ENCODE measurements at places on chromosomes 6 and 20. TPM values are rescaled to one million over a fixed set of nuclear protein-coding genes. Genes with fewer than 3 reads are reported as not detected.

DNA sequence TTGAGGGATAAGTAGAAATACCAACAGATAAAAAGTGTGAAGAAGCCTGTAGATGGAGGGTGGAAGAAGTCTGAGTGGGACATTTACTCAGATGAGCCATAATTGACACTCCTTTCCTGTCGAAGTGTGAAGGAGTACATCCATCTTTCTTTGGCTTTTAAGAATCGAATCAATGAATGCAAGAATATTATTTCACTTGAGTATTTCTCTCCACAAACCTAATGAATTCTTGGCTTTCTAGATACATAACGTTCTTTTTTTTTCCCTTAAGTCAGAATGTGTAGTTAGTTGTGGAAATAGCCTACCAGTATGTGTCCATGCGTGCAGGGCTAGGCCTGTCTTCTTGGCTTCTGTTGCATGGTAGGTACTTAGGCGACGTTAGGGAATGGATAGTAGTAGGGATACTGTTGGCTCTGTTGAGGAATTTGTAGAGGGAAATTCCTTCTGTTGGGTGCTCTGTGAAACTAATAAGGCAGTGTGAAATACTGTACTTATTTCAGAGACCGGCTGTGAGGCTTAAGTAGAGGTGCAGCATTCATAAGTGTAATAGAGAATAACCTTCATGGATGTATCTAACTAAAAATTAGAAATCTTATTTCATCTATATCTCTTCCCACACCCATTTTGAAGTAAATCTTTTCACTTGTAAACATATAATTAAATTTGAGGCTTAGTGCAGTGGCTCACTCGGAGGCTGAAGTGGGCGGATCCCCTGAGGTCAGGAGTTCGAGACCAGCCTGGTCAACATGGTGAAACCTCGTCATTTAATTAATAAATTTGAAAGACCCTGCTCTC, 1.5 kb downstream of the RPS18 start:
- peak overlapping the region; percentile 92 for H3K27ac ChIP-seq
- H3K4me1 ChIP-seq, result peaks cover 59% of the 10 kb centered on the region
- H3K4me3 ChIP-seq, result peak overlapping the region; percentile 79
- no peaks in the 10 kb centered on the region for H3K27me3 ChIP-seq
- no peak for DNase-seq

DUSP15 gene
- not detected for polyA plus RNA-seq

DNA sequence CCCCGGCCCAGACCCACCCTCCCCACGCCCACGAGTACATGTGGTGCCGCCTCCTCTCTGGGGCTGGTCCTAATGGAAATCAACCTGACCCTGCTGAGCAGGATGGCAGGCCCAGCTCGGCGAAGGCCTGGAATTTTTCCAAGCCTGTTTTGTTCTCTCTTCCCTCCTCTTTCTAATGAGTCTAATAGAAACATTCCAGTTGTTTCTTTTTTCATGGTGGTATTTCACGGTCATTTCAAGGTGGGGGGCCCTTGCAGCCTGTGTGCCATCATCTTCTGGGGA, 16.6 kb downstream of the SMOC2 start:
- H3K27me3 ChIP-seq, result no peaks in the 10 kb centered on the region
- no peak overlapping the region for H3K27ac ChIP-seq
- H3K36me3 ChIP-seq, result no peaks in the 10 kb centered on the region

GRCh38 chr6:33105916-33106871, 30.4 kb downstream of the HLA-DPB1 start:
- no peaks in the 10 kb centered on the region for H3K36me3 ChIP-seq
- H3K27me3 ChIP-seq, result no peaks in the 10 kb centered on the region
- no peaks in the 10 kb centered on the region for H3K4me1 ChIP-seq
- DNase-seq, result no peak

GRCh38 chr6:93787841-93788240, 368.5 kb upstream of the EPHA7 start:
- no peaks in the 10 kb centered on the region for H3K36me3 ChIP-seq
- no peak overlapping the region for H3K27ac ChIP-seq
- DNase-seq, result no peak
- no peaks in the 10 kb centered on the region for H3K4me1 ChIP-seq

DNA sequence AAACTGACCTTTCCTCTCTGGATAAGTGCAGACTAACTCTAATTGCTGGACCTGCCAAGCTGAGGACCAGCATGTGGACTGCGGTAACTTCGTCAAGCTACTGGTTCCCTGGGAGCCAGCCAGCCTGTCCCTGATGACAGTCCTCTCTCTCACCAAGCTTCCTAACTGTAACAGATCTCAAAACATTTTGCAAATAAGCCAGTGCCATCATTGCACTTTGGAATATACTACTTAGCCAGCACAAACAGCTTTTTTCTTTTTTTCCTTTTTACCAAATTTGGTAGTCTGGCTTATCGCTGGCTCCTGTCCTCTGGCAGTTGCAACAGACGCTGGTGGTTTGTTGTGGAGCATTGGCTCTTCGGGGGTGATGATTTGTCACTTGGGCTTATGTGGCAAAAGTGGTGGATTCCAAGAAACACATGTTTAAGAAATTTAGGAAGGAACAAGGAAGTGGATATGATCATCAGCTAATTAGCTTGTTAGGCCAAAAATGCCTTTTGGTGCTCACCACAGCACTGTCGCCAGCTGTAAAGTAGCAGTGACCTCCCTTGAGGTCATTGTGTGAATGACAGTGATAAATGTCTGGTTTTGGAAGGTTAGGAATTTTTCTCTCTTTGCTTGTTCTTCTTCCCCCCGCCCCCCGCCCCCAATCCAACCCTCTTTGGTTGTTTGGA, 171.7 kb downstream of the CLIC5 start:
- no peak for DNase-seq
- no peak overlapping the region for H3K27ac ChIP-seq
- no peaks in the 10 kb centered on the region for H3K36me3 ChIP-seq
- H3K4me3 ChIP-seq, result no peak overlapping the region
- H3K27me3 ChIP-seq, result no peaks in the 10 kb centered on the region

- H3K36me3 ChIP-seq, result no peaks in the 10 kb centered on the region
- DNase-seq, result no peak
- no peaks in the 10 kb centered on the region for H3K4me1 ChIP-seq
- no peaks in the 10 kb centered on the region for H3K27me3 ChIP-seq
Observed at GRCh38 chr20:4465212-4465611, 256.5 kb upstream of the PRND start.

DNA sequence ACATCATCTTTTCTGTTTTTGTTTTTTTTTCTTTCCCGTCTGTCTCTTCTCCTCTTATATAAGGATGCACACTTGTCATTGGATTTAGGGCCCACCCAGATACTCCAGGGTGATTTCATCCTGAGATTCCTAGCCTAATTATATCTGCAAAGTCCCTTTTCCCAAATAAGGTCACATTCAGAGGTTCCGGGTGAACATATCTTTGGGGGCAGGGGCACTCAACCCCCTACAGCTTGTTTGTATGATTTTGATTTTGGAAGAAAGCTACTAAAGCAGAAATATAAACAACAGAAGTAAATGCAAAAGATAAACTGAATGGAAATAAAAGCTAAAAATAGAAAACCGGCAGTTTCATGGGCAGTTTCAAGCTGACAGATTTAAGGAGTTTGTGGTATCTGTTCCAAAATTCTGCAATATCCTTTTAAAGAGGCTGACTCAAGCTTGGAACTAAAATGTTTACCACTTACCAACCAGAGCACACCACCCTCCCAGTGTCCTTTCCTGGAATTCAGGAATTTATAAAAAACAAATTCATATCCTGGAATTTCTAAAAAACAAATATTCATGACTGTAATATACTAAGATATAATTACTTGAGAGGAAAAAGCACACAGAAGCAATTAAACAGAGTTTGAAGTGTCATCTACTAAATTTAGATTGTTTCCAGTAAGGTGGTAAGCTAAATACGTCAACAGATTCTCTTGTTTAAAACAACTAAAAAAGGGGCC, 100.0 kb upstream of the CARMIL1 start:
- H3K27me3 ChIP-seq, result no peaks in the 10 kb centered on the region
- no peak overlapping the region for H3K27ac ChIP-seq
- H3K36me3 ChIP-seq, result no peaks in the 10 kb centered on the region
- H3K4me3 ChIP-seq, result no peak overlapping the region
- H3K4me1 ChIP-seq, result no peaks in the 10 kb centered on the region

- no peaks in the 10 kb centered on the region for H3K27me3 ChIP-seq
- no peak for DNase-seq
- H3K4me1 ChIP-seq, result no peaks in the 10 kb centered on the region
- H3K36me3 ChIP-seq, result no peaks in the 10 kb centered on the region
Observed at GRCh38 chr6:121260651-121261102, 73.6 kb downstream of the TBC1D32 start.

- H3K4me3 ChIP-seq, result no peak overlapping the region
- H3K27me3 ChIP-seq, result no peaks in the 10 kb centered on the region
- H3K36me3 ChIP-seq, result no peaks in the 10 kb centered on the region
- no peak overlapping the region for H3K27ac ChIP-seq
Observed at GRCh38 chr6:23106951-23107350, 537.6 kb downstream of the HDGFL1 start.

DNA sequence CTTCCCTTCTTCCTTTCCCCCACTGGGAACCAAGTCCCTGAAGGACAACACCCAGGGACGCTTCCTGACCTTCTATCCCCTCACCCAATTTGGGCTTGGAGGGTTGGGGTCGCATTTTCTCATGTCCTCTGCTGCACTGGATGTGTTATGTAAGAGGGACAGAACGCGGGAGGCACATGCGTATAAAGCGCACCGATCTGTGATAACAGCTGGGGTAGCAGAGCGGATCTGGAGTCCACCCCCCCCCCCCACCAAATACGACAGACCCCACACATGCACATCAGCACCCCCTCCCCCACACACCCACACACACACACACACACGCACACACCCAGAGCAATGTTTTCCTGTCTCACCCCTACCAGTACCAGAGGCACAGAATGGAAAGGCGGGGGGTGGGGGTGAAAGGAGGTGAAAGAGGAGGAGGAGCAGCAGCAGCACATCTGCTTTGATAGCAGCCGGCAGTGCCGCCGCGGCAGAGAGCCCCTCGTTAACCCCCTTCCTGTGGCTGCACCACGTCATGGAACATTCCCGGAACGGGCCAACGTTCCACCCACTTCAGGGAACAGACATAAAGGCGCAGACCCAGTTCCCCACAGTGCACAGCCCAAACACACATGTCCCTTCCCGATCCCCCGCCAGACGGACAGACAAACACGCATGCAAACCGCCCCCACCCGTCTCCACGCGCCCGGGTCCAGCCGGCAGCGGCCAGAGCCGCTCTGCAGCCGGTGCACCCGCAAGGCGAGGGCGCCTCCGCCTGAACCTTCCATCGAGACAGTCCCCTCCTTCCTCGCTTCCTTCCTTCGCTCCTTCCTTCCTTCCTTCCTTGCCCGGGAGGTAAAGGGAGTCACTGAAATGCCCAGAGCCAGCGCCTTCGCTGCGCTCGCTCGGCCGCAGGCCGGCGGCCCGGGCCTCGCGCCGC, 590 bp downstream of the HIVEP2 start:
- H3K4me3 ChIP-seq, result peak overlapping the region; percentile 79
- H3K27me3 ChIP-seq, result no peaks in the 10 kb centered on the region
- peak overlapping the region; percentile 98 for H3K27ac ChIP-seq
- peak; percentile 93 for DNase-seq
- peaks cover 53% of the 10 kb centered on the region for H3K4me1 ChIP-seq
- no peaks in the 10 kb centered on the region for H3K36me3 ChIP-seq

- DNase-seq, result no peak
- H3K27me3 ChIP-seq, result no peaks in the 10 kb centered on the region
- H3K4me1 ChIP-seq, result no peaks in the 10 kb centered on the region
- H3K4me3 ChIP-seq, result no peak overlapping the region
Observed at GRCh38 chr20:14951105-14951504, 613.7 kb upstream of the FLRT3 start.

FOXF2 gene
- not detected for polyA plus RNA-seq

DNA sequence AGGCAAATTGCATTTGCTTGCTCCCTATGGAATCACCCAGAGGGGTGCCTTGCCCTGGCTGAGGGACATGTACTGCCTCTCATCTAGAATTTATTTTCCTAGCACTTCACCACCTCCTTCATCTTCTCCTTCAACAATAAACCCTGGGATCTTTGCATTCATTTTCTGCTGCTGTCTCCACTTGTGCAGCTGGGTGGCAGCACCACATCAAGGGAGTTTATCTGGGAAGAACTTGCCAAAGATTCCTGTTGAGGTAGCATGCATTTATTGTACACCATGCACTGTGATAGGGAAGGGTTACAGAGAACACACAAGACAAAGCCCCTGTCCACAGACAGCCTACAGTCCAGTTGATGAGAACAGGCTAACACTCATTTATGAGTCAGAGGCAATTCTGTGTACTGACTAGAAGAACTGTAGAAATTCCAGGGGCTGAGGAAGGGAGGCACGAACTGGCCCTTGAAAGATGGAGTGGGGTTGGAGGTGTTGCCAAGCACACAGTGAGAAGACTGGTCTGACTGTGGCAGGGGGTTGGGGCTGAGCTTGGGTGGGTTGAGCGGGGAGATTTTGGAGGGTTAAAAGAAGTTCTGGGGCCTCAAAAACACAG, 17.5 kb downstream of the C20orf173 start:
- H3K36me3 ChIP-seq, result peaks cover 40% of the 10 kb centered on the region
- DNase-seq, result no peak
- H3K27me3 ChIP-seq, result no peaks in the 10 kb centered on the region
- no peak overlapping the region for H3K27ac ChIP-seq
- no peaks in the 10 kb centered on the region for H3K4me1 ChIP-seq
- H3K4me3 ChIP-seq, result no peak overlapping the region

Data from CD8-positive, alpha-beta memory T cell (primary cell).